ENCODE measurements at places on chromosomes 7 and 10.

DNA sequence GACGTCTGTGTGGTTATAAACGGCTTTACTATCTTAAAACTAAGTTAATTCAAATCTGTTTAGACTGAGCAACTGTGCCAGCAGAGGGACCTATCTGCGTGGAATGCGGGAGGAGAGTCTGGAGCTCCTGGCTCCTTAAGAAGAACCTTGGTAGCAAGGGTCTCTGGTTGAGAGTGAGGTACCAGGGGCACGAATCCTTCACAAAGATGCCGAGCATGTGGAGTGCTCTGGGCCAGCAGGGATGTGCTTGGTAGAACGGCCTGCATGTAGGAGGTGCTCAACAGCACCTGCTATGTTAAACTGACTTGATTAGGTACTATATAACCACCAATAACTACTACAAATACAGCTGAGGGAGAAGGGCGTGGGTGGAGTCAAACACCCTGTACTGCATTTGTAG lies 102.6 kb downstream of the VIPR2 start:
- no peak for DNase-seq

DNA sequence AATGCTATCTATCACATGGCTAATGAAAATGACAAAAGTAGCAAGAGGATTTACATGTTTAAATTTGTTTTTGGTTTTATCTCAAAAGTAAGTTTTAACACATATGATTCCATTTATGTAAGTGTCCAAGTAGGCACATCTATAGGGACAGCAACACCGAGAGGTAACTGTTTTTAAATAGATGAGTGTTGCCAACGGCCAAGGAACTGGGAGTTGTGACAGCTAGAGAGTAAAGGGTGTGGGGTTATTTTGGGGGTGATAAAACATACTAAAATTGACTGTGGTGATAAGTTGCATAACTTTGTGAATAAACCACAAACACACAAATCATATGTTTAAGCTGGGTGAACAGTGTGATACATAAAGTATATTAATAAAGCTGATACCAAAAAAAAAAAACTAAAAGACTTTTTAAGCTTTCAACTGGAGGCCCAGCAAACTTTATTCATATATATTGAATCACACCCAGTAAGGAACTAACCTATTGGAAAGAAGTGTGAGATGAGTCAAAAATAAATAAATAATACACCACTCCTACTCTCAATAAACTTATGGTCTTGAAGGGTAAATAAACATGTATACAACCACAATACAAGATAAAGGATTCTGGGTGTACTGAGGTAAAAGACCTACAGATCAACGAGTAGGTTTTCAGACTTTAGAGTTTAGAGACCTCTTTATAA lies 33.0 kb downstream of the LRRC72 start:
- DNase-seq: no peak

DNA sequence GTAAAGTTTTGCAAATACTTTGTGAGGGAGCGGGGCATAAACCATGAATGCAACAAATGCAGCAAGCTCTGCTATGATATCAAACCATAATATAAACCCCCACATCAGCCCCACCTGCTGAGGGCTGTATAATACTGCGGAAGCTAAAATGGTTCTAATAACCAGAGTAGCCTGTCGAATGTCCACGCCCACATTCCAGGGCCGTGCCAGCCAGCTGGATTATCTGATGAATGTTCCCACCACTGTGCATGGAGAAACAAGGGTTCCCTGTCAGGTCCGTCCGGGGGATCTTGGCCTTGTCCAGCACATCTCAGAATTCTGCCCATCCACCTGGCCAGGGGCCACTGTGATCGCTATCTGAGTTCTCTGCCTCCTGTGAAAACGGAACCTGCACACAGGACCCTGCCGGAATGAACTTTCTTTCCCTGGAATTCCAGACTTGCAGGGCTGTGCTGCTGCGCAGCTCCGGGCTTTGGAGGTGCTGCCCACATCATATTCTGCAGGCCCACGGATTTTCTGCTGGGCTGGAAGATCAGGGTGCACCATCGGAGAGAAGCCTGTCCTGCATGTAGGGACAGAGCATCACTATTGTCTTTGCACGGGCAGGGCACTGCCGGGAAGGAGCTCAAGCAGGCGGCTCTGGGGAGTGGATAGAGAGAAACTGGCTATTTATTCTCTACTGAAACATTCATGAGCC lies 77.0 kb upstream of the GNA12 start:
- no peak for DNase-seq

- no peak for DNase-seq
Observed at GRCh38 chr7:3955751-3956696, 655.0 kb downstream of the SDK1 start.

DNA sequence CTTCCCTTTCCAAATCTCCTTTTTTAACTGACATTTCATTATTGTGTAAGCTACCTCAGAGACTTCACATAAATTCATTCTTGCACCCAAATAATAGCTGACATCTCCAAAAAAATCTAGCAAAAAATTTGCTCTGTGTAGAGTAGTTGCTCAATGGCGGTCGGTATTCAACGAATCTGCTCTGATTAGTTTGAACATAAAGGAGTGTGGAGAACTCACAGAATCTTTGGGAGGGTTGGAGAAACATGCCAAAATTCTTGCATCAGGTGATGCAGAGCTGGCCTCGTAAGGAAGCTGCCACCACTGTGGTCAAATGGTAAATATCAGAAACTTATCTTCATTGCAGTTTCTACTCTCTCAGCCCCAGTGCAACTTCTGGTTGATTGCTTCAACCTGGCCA lies 201.2 kb upstream of the MDFIC start:
- no peak for DNase-seq

GRCh38 chr7:41881331-41882130 lies 178.6 kb upstream of the INHBA start:
- DNase-seq: peak; percentile 52

DNA sequence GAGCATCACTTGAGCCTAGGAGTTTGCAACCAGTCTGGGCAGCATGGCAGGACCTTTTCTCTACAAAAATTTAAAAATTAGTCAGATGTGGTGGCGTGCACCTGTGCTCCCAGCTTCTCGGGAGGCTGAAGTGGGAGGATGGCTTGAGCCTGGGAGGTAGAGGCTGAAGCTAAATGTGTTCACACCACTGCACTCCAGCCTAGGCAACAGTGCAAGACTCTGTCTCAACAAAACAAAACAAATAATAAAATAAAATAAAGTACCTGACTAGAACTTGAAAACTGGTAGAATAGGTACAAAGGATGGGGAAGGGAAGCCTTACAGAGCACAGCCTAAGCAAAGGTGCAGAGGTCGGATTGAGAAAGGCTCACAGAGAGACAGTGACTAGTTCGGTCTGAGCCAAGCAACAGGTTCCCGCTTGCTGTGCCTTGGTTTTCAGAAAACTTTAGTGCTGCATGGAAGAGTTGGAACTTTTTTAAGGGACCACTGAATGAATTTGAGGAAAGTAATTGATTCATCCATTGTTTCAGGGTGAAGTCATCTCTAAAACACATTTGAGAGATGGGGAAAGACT lies 100.1 kb upstream of the STK17A start:
- DNase-seq: no peak

DNA sequence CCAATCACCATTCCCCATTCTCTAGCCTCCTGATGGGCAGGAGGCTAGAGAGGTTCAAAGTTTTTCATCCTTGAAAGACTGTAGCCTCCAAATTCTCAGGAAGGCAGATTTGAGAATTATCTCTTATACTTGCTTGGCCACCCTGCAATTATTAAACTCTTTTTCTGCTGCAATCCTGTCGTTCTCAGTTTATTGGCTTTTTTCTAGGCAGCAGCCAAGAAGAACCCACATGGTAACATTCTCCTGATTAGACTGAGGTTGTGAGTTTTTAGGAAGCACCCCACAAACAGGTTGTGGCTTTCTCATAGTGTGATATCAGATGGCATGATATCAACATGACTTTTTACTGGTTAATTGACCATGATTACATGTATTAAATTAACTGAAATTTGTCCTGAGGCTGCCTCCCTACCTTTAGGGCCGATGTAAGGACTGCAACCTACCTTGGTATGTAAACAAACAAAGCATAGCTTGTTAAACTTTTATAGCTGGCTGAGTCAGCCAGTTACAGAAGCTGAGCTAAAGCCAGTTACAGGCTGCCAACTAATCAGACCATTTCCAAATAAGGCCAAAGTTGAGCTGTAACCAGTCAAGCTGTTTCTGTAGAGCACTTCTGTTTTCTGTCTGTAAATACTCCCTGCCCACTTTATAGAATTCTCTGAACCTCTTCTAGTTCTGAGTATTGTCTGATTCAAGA lies 3.2 kb upstream of the ZNF248 start:
- no peak for DNase-seq

- peak; percentile 5 for DNase-seq
Observed at GRCh38 chr10:10418387-10418786, 599.3 kb upstream of the CELF2 start.

DNA sequence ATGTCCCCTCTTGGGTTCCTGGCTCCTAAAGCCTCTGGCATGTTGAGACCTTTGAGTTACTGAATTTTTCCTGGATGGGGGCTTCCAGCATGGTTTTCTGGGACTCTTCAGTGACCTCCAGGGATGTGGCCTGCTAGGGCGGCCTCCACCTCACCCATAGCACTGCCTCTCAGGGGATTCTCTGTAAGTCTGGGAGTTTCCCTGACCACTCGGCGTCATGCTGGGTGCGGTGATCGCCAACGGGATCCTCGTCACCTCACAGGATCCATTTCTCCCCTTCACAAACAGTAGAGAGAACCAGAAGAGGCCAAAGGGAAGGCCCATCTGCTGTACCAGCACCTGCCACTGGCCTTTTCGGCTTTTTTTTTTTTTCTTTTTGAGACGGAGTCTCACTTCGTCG lies 84.3 kb downstream of the NPTX2 start:
- DNase-seq: no peak

DNA sequence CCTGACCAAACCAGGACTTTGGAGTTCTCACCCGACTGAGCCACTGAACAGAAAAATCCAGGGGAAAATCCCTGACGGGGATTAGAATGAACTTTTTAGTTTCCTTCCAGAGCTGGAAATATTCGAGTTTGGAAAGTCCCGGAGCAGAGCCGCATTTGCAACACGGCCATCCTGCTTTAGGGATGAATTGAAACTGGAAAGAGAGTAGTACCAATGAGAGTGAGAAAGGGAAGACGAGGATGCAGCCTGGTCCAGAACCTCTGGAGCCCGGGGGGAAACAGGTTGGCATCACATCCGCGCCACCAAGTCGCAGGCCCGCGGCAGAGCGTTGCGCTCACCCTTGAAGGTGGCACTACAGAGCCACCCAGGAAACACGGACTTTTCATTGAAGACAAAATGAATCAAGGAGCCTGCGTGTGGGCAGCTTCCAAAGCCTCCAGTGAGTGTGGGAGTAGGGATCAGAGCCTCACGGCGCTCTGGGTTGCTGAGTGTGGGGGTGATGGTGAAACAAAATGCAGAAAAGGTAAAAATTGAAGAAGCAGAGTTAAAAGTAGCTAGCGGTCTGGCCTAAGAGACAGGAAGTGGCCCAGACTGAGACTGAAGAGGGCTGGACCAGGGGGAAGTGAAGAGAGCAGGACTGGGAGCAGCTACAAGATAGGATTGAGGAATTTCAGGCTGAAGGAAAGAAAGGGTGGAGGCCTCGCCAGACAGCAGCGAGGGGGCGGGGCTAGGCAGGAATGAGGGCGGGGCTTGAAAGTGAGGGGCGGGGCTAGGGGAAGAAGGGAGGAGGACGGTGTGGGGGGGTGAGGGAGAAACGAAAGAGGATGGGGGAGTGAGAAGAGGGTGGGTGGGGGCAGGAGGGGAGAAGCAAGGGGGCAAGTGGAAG lies 1.8 kb downstream of the SMURF1 start:
- DNase-seq: no peak

DNA sequence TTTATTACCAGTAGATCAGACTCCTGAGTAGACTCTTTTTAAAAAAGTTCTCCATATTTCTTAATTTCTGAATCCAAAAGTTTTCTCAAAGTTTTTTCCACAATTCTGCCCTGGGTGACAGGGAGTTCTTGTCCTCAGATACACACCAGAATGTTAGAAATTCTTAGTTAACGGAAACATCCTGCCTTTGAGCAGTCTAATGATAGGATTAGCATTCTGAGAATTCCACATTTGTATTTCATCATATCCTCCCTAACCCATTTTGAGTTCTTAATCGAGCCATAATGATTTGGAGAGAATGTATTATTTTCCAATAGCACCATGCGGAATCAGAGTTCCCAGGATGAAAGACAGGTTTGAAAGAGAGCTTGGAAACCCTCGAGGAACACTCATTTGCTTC lies 28.9 kb upstream of the MRPS33 start:
- DNase-seq: no peak

DNA sequence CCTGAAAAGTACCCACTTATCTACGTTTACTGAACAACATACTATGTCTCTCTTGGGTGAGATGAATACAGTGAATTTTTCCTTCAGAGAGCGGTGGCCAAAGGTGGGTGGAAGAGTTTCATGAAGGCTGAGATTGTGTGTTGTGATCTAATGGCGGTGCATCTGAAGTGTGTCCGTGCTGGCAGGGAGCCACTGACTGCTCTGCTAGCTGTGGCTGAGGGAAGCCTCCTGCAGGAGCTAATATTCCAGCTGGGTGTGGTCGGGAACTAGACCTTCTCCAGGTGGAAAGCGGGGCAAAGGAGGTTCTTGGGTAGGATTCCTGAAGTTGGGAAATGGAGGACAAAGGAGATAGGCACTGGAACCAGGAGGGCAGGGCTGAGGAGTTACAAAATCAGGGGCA lies 69.2 kb upstream of the GRB10 start:
- DNase-seq: no peak

DNA sequence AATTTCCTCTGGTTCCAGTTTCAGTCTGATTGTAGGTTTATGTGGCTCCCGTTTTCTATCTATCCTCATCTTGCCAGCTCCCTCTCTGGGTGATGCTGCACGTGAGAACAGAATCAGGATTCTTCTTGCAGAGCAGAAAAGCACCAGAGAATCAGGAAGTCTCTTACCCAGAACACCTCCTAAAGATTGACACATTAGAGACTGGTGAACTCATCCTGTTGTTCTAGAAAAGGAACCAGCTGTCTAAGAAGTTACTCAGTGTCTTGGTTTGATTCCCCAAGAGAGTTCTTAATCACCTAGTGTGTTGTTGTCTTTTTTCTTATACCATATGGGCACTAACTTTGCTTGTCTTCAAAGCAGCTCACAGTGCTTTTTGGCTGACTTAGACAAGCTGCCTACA lies 152.4 kb downstream of the DGKI start:
- no peak for DNase-seq

Data from GM12892 (cell line).